ENCODE measurements at places on chromosomes 3 and 15. TPM values are rescaled to one million over a fixed set of nuclear protein-coding genes. Genes with fewer than 3 reads are reported as not detected.

The TGM4 gene
- total RNA-seq, result 1.2 TPM

The LXN gene
- 332 TPM for total RNA-seq

The IL17RE gene
- total RNA-seq, result 4.7 TPM

The TPRG1 gene
- total RNA-seq, result 1.2 TPM

The CGNL1 gene
- total RNA-seq, result 0.86 TPM

The SCG3 gene
- total RNA-seq, result not detected

The ITIH1 gene
- total RNA-seq, result not detected

The CPLX3 gene
- not detected for total RNA-seq

The VGLL4 gene
- 46.3 TPM for total RNA-seq

The MLF1 gene
- total RNA-seq, result 11.9 TPM

The INO80 gene
- total RNA-seq, result 38.4 TPM

The ACKR2 gene
- total RNA-seq, result 1.3 TPM

The SLC6A11 gene
- 34.0 TPM for total RNA-seq

The SPINK8 gene
- total RNA-seq, result not detected

The CLDN11 gene
- total RNA-seq, result 32.0 TPM

The ITGA11 gene
- total RNA-seq, result not detected

The SLC38A3 gene
- 3.3 TPM for total RNA-seq

The TNFAIP8L3 gene
- not detected for total RNA-seq

The PLA2G4D gene
- 0.17 TPM for total RNA-seq

The PPP2R3A gene
- total RNA-seq, result 9.4 TPM

The DOCK3 gene
- total RNA-seq, result under 0.01 TPM

The IL5RA gene
- total RNA-seq, result not detected

The LSG1 gene
- 83.8 TPM for total RNA-seq

The NTRK3 gene
- total RNA-seq, result not detected

The GPR62 gene
- not detected for total RNA-seq

The SLC27A2 gene
- total RNA-seq, result 8.1 TPM

The DUOX1 gene
- total RNA-seq, result not detected
